ENCODE measurements at places on chromosomes 3 and 15. TPM values are rescaled to one million over a fixed set of nuclear protein-coding genes. Genes with fewer than 3 reads are reported as not detected.

DNA sequence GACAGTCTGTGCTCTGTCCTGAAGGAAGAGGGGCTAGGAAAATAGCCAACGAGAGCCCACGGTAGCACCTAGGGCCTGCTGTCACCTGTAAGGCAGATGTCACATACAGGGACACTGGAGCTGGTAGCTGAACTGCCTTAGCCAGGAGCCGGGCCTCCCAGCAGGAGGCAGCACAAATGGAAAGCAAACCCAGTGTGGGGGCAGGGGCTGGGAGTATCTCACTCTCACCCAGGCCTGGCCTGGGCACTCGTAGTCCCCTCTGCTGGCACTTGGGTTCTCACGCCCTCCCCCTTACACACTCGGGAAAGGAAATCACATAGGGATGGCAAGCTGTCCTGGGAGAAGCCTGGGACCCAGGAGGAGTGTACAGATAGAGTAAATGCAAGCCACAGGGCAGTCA is 173.1 kb upstream of the CHRNA7 start:
- DNase-seq: no peak

DNA sequence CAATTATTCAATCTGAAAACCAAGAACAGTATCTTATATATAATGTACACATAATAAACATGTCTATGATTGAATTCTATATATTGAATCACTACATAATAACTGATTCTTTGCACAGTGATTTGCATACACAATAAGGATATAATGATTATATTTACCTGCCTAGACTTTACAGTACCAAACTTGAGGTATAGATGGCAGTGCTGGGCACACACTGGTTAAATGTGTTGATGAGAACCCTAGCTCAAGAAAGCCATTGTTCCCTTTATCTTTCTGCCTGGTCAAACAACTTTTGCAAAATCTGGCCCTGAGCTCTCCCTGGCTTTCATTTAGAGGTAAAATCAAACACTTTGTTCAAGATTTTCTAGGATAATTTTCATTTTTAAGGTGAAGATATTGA is 697.7 kb downstream of the TUSC7 start:
- peak; percentile 35 for DNase-seq

Gene CCPG1
- total RNA-seq: 50.1 TPM

Gene AADACL2
- not detected for total RNA-seq

Gene CCNB2
- total RNA-seq: 25.7 TPM

DNA sequence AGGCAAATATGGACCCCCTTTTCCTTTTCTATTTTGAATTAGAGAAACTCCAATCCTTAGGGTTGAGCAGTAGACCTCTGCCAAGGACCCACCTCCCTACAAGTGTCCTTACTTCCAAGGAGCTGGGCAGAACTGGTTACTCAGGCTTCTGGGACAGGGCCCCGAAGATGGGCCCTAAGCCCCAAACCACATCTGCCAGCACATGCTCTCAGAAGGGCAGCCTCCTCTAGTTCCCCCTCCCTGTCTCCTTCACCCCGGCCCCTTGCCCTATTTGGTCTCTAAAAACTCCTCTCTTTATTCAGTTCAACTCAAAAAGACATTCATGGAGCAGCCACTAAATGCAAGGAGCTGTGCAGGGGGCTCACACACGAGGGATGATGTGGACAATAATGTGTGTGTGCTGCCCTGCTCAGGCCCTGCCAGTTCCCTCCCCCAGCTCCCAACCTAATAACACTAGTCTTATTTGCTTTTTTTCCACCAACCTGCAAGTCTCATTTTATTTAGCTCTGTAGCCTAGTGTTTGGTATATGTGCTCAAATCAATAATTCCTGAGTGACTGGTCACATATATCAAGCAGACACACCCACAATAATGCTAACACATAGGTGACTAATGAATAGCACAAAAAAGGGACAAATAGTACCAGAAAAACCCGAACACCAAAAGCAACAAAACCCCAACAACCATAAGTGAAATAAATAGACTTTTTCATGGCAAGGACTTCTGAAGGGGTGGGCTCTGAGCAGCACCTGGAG is 12.2 kb downstream of the ZDHHC3 start:
- no peak for DNase-seq

DNA sequence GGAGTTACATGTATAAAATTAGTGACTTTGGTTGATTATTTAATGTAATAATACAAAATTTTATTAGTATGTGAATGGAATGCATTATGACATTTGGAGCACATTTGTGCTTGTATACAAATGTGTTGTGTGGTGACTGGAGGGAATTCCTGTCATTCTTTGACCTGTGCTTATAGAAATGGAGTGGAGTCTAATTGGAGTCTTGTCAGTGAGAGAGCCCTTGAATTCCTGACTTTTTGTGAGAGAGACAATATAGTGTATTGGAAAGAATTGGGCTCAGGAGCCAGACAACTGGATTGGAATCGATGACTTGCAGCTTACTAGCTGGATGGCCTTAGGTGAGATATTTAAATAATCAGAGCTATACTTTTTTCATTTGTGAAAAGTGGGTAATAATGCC is 9.4 kb downstream of the TCF12 start:
- no peak for DNase-seq

- DNase-seq: peak; percentile 78
Measured at GRCh38 chr3:54951405-54951804, 23.5 kb upstream of the LRTM1 start.

GRCh38 chr15:57506422-57506821 is 85.3 kb upstream of the MYZAP start:
- DNase-seq: peak; percentile 3

Gene NR2F2
- total RNA-seq: 9.6 TPM

- no peak for DNase-seq
Measured at GRCh38 chr3:111667170-111667569, 72.0 kb upstream of the ZBED2 start.

DNA sequence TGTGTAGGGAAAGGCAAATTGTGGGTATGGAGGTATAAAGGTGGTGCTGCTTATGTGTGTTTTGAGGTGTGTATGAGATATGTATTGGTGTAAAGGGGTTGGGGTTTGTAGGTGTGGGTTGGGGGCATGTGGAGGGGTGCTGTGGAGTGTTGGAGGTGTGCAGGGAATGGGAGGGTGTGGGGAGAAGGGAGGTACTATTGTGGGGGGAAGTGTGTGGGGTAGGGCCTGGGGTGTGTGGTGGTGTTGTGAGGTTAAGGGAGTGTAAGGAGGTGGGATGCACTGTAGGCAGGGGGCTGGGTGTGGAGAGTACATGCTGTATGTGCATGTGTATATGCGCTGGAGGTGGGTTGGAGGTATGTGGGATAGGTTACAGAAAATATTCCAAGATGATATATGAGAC is 15.7 kb downstream of the CCDC12 start:
- no peak for DNase-seq

DNA sequence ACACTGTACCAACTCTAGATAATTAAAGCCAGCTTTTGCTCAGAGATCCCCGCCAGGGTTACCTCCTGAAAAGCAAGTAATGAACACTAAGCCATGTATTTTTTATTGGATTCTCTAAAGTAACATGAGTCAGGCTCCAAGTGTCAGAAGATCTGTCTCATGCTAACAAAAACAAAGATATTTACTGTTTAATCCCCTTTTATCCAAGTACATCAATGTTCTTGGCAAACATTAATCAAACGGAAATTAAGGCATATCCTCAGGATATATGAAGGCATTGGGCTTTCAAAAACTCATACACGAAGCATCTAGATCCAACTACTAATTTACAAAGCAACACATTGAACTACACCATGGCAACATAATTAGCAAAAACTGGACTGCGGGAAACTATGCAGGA is 37.2 kb downstream of the MYO5A start:
- no peak for DNase-seq

DNA sequence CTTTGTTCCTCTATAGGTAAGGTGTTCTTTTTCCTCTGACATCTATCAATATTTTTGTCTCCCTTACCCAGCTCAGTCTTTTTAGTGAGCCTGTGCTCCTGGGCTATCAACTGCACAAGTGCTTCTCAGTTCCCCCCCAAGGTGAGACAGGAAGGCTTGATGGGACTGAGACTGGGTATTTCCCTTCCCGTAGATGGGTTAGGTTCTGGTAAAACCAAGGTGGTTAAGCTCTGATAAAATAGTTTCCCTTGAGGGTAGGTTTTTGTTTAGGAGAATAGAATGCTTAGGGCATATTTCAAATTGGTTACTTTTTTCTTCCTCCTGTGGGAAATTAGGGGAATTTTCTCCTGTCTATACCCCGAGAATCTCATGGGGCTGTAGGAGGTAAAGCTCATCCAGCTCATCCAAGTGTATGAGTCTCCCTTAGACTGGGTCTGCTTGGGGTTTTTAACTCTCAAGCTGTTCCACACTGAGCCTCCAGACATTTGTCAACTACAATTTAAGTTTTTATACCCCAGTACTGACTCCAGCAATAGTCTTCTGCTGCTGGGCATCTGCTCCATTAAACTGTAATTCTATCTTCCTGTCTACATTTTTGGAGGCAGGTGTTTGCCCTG is 44.9 kb downstream of the OXSR1 start:
- DNase-seq: no peak

- no peak for DNase-seq
Measured at GRCh38 chr3:193974671-193975535, 161.0 kb upstream of the HES1 start.

GRCh38 chr3:41035456-41036022 is 163.8 kb upstream of the CTNNB1 start:
- no peak for DNase-seq

Gene UCN2
- total RNA-seq: 3.8 TPM

DNA sequence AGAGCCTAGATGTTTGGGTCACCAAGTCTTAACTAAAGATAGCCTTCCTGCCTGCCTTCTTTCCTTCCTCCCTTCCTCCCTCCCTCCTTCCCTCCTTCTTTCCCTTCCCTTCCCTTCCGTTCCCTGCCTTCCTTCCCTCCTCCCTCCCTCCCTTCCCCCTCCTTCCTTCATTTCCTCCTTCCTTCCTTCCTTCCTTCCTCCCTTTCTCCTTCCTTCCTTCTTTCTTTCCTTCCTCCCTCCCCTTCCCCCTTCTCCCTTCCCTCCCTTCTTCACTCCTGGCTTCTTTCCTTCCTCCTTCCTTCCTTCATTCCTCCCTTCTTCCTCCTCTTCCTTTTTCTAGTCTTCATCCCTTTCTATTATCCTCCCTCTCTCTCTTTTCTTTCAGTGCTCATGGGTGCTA is 2.0 kb downstream of the DNAJB8 start:
- no peak for DNase-seq

Gene NRROS
- not detected for total RNA-seq
